ENCODE measurements at places on chromosomes 12 and 14.

DNA sequence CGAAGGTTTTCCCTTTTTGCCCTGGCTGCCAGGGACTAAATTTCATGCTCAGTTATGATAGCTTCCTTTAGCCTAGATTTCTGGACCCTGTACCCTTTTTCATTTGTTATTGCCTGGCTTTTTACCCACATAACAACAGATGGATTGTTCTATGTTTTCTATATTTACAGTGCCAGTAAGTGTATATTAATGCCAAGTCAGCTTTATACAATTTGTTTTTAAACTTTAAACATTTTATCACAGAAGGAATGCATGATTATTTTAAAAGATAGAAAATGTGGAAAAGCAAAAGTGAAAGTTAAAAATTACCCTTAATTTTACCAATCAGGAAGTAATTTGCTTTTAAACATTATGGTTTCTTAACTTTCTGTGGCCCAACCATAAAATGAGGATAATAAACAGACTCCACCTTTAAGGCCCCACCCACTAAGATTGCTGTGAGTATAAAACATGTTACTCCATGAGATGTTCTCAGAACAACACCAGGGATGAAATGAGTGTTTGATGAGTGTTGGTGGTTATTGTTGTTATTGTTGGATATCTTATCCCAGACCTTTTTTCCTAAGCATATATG, 496.8 kb downstream of the EGLN3 start:
- DNase-seq: no peak

DNA sequence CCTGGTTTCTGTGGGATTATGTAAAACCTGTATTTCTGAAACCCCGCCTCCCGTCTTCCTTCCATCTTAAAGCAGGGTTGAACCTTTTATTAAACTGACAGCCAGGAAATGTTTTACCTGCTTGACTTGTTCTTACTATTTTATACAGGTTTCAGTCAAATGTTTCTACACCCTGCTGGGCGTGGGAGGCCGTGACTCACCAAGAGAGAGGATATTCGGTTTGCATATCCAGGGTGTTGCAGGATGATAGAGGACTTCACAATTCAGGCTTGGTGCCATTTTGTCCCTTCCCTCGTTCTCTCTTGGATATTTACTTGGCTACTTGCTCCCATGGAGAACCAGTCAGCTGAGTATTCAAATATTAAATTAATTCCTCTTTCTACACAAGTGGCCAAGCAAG, 69.7 kb downstream of the ARF6 start:
- no peak for DNase-seq

- DNase-seq: no peak
These were observed 21.2 kb upstream of the RNASE12 start for GRCh38 chr14:20612403-20612802.

GRCh38 chr14:40393143-40393542, 960.9 kb upstream of the FBXO33 start:
- DNase-seq: no peak

- no peak for DNase-seq
These were observed 3.0 kb upstream of the HOXC13 start for GRCh38 chr12:53935383-53936341.

- DNase-seq: peak; percentile 25
These were observed 15.8 kb upstream of the CPNE8 start for GRCh38 chr12:38921025-38921677.

DNA sequence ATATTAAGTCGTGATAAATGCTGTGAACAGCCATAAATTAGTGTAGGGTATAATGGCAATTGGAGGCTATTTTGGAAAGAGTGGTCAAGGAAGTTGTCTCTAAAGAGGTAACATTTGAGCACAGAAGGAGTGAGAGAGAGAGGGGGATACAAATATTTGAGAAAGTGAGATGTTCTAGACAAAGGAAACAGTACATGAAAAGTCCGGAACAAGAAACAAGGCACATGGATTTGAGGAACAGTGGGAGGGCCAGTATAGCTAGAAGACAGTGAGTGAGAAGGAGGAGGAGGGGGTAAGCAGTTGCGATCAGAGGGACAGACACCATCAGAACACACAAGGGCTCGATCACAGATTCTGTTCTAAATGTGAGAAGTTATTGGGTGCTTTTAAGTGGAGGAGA, 20.1 kb upstream of the RNASE12 start:
- no peak for DNase-seq

- no peak for DNase-seq
These were observed 20.0 kb downstream of the GAS2L3 start for GRCh38 chr12:100593490-100593889.

DNA sequence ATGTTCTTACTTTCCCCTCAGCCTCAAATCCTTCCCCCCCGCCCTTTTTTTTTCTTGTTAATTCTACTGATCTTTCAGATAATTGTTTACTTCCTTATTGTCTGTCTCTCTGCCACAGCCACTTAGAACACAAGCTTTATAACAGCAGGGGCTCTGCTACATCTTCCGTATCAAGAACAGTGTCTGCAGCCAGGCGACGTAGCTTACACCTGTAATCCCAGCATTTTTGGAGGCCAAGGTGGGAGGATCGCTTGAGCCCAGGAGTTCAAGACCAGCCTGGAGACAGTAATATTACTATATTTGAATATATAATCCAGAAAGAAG, 5.4 kb downstream of the SOS2 start:
- no peak for DNase-seq

DNA sequence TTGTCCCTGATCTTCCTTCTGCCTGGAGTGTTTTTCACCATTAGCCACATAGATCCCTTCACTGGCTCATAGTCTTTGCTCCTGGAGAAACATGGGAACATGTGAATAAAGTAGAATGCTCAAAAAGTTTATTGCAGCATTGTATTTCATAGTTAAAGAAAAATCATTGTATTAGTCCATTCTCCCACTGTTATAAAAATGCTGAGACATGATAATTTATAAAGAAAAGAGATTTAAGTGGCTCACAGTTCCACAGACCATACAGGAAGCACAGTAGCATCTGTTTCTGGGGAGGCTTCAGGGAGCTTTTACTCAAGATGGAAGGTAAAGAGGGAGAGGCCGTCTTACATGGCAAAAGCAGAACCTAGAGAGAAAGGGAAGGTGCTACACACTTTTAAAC, 238.3 kb upstream of the OR4E1 start:
- no peak for DNase-seq

DNA sequence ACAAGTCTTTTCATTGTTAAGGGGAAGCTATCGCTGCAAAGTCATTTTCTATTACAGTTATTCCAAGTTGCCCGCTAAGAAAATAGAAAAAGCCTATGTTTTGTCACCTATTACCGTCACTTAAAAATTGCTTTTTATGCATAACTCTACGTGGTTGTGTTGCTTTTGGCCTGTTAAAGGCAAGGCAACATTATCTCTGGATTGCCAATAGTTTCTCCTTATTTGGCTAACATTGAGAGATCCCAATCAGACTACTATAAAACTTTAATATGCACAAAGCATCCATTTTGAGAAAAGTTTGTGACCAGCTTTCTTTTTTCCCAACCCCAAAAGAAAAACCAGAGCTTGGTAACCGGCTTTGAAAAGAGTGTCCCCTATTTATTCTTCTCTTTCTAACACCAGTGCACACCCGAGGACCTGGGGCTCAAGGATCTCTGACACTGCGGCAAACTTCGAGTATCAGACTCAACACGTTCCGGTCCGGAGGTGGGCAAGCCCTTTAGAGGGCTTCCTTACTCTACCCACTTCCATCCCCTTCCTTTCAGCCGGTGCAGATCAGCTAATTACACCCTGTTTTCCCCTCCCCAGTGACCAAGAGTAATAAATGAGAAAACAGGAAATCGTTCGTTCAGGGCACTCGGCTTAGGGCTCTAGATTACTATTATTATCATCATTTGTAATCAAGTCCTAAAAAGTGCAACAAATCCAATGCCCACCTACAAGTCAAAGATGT, 1.2 kb downstream of the PPP1R12A start:
- peak; percentile 40 for DNase-seq

- DNase-seq: no peak
These were observed 72.6 kb downstream of the EPS8 start for GRCh38 chr12:15716581-15716980.

DNA sequence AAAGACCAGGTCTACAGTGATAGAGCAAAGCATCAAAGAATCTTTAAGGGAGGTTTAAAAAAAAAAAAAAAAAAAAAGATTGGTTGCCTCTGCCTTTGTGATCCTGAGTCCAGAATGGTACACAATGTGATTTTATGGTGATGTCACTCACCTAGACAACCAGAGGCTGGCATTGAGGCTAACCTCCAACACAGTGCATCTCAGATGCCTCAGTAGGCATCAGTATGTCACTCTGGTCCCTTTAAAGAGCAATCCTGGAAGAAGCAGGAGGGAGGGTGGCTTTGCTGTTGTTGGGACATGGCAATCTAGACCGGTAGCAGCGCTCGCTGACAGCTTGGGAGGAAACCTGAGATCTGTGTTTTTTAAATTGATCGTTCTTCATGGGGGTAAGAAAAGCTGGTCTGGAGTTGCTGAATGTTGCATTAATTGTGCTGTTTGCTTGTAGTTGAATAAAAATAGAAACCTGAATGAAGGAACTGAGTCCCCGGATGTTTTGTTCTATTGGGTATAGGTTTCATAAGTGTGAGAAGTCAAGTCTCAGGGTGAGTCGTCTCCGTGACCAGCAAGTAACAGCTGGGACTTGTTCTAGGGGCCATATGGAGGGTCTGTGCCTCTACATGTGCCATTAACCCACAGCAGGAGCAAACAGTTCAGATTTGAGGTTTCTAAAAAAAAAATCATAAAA, 9.3 kb downstream of the PEBP1 start:
- DNase-seq: no peak

DNA sequence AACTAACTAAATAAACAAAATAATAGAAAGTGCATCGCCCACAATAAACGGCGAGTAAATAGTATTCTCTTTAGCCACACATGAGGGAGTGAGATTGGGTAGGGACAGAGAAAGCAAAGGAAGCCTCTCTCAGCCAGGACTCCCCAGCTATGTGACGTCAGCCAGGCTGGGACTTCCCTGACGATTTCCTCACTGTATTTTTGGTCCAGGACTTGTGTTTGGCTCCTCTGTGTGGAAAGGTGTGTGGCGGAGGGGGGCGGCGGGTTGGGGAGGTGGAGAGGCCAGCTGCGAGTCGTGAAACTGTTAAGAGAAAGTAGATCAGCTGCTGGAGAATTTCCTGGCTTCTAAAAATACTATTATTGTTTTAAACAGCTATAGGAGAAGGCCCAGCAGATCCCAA, 1124.6 kb downstream of the AACS start:
- no peak for DNase-seq

GRCh38 chr12:47742253-47742825, 16.3 kb downstream of the RAPGEF3 start:
- DNase-seq: peak; percentile 75

DNA sequence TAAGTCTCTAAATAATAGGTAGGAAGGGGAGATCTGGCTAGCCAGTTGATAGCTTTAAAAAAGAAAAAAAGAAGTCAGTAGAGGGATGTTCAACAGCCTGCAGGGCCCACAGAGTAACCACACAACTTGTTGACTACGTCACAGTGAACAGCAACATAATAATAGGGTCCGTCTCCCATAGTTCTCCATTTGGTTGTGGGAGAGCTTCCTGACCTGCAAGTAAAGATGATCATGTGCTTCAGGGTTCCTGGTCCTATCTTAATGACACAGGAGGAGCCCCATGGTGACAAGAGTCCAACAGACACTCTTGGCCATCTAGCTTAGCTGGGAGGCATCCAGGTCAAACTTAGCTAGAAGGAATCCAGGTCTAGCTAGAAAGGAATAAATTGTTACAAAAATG, 36.2 kb downstream of the FGD6 start:
- no peak for DNase-seq

- no peak for DNase-seq
These were observed 22.6 kb downstream of the SLC25A47 start for GRCh38 chr14:100345711-100346110.

GRCh38 chr14:22073801-22074200, 400.2 kb upstream of the OR4E1 start:
- DNase-seq: no peak

DNA sequence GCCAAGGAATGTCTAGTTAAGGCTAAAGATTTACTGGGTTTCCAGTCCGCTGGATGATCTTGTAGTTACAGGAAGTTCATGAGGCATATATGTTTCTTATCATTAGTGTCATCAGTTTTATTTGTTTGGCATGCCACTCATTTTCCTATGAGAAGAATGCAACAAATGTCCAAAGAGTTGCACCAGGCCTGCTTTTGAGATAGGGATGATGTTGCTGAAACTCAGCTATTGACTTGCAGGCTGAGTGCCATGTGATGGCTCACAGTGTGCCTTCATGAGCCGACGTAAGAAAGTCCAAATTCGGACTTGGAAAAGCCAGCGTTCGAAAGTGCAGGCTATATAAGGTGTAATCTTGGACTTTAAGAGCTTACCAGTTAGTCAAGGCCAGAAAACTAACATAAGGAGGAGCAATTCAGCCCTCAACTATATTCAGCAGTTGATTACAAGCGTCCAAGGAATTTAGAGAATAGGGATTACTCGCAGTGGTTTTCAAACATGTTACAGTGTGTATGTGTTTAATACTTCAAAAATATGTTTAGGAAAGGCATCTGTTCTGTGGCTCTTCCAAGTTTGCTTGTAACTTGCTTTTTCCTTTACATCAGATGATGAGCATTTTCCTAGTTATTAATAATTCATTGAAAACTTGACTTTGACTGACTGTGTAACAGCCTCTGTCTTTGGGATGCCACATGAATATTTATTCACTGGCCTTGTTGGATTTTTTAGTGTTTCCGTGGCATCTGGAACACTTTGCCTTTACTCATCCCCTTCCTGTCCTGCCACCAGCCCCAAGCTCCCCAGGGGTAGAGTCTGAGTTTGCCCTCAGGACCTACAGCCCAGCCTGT, 101.3 kb downstream of the LGMN start:
- no peak for DNase-seq

DNA sequence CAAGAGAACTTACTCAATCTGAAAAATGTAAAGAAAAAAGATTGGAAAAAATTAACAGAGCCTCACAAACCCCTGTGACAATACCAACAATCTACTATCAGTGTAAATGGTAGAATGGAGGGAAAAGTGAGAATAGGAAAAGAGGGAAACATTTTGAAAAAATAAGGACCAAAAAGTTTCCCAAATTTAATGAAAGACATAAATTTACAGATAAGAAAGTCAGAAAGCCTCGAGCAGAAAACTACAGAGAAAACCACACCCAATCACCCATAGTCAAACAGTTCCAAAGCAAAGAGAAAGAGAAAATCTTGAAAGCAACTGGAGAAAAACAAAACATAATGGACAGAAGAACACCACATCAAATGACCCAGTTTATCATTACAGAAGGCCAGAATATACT, 142.7 kb upstream of the DIO3 start:
- no peak for DNase-seq

DNA sequence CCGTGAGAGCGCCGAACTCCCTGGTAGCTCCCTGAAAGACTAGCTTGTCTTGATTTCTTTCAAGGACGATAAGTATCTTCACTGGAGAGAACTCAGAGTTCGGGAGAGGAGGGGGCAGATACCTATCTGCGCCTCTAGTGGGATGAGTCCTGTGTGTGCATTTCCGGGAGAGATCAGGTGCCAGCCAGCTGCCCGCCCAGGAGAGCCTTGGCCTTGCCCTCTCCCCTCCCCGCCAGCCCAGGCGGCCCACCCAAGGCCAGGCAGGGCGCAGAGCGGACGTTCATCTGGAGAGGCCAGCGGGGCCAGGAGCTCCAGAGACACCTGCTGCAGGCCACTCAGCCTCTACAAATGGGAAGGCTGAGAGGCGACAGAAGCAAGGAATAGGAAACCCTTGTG, 1.0 kb downstream of the CD9 start:
- DNase-seq: no peak

Data from CD4-positive, alpha-beta T cell treated with Interleukin-12 subunit alpha and Interleukin-12 subunit beta, for 1 hour (primary cell).